ENCODE measurements at places on chromosomes 6 and 20. TPM values are rescaled to one million over a fixed set of nuclear protein-coding genes. Genes with fewer than 3 reads are reported as not detected.

GRCh38 chr6:78984225-78984950 is 93.7 kb downstream of the PHIP start:
- no peak overlapping the region for H3K27ac ChIP-seq
- H3K4me1 ChIP-seq: no peaks in the 10 kb centered on the region
- H3K36me3 ChIP-seq: peaks cover 14% of the 10 kb centered on the region
- H3K27me3 ChIP-seq: no peaks in the 10 kb centered on the region

DNA sequence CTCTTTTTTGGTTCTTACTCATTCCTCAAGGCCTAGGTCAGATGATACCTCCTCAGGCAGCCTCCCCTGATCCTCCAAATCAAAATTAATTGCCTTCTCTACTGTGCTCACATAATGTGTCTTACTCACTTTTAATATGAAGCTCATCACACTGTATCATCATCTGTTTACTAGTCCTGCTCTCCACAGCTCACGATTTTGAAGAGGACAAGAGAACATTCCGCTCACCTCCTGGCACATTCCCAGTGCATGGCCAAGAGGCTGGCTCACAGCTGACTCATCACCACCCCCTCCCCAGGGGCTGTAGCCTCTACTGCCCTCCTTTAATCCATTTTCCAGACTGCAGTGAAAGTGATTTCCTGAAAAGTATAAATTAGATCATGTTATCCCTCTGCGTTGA is 133.1 kb downstream of the ALDH8A1 start:
- no peak for DNase-seq
- H3K36me3 ChIP-seq: no peaks in the 10 kb centered on the region
- H3K4me3 ChIP-seq: no peak overlapping the region
- no peak overlapping the region for H3K27ac ChIP-seq

- no peak overlapping the region for H3K27ac ChIP-seq
- H3K27me3 ChIP-seq: peaks cover 25% of the 10 kb centered on the region
- no peaks in the 10 kb centered on the region for H3K4me1 ChIP-seq
- no peak overlapping the region for H3K4me3 ChIP-seq
- H3K36me3 ChIP-seq: no peaks in the 10 kb centered on the region
Measured at GRCh38 chr6:1230689-1231605, 81.0 kb upstream of the FOXQ1 start.

DNA sequence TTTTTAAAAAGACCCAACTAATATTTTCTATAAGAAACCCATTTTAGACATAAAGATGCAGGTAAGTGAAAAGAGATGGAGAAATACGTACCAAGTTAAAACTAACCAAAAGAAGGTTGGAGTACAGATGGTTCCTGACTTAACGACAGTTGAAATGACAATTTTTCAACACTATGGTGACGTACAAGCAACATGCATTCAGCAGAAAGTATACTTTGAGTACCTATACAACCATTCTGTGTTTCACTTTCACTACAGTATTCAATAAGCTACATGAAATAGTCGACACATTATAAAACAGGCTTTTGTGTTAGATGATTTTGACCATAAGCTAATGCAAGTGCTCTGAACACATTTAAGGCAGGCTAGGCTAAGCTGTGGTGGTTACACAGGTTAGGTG is 228.9 kb downstream of the RNGTT start:
- no peaks in the 10 kb centered on the region for H3K27me3 ChIP-seq
- peaks cover 2% of the 10 kb centered on the region for H3K36me3 ChIP-seq
- no peak for DNase-seq
- no peak overlapping the region for H3K4me3 ChIP-seq
- H3K27ac ChIP-seq: no peak overlapping the region

Gene C20orf173
- not detected for total RNA-seq

DNA sequence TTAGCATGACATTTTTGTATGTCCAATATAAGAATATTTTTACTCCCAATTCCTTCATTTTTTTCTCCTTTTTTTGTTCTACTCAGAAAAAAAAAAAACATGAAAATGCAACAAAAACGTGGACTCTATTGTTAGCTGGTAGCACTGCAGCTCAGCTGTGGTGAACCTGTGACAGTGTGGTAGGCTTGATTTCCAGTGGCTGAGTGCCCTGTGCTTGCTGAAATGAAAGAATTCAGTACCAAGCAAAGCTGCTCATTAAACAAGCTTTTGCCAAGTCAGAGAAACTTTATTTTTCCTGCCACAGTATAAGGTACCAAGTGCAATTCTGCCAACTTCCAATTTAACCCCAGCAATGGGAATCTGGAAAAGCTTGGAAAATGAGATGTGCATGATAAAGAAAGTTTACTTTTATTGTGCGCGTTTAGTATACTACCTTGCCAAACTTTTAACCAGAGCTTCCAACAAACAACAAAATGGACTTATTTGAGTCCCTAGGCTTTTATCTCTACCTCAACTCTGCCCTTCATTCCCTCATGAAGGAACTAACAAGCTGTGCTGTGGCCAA is 215.2 kb downstream of the SLC35F1 start:
- H3K27ac ChIP-seq: no peak overlapping the region
- H3K4me1 ChIP-seq: peaks cover 15% of the 10 kb centered on the region
- H3K4me3 ChIP-seq: no peak overlapping the region
- no peaks in the 10 kb centered on the region for H3K27me3 ChIP-seq
- no peaks in the 10 kb centered on the region for H3K36me3 ChIP-seq

Measured in chondrocyte (in vitro differentiated cells).